ENCODE measurements at places on chromosomes 5 and 9.

- no peak for DNase-seq
Observed at GRCh38 chr9:128105538-128106175, 21.9 kb downstream of the PTGES2 start.

DNA sequence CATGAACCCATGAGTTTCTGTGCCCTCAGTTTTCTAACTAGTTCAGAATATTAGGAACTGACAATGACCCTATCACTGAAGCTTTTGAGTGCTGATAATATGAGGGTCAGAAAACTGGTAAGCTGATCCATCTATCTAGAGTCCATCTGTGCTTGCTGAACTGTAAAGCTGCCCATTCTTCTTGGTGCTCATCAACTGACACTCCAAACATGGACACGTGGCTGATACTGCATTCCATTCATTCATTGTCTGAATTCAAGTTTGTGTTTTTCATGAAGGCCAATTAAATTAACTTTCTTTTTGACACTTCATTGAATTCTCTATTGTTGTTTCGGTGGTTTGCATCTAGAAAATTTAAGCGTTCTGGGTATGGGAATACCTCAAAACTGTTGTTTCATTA is 17.6 kb downstream of the NREP start:
- no peak for DNase-seq

DNA sequence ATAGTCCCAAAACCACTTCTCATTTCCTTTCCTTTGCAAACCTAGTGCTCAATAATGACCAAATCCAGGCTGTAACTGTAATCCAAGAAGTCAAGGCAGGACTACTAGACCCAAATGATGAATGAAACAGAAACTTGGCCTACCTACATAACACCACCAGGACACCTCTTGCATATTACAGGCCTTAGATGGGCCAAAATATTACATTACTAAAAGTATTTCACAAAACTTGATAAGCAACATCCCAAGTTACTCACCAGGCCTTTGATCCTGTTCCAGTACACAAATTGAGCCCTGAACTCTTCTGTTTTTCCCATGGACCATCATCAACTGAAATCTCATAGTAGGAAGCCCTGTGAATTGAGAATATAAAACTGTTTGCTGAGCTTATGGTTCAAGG is 34.8 kb downstream of the NADK2 start:
- no peak for DNase-seq

- DNase-seq = no peak
Observed at GRCh38 chr5:149415066-149415967, 36.2 kb upstream of the IL17B start.

DNA sequence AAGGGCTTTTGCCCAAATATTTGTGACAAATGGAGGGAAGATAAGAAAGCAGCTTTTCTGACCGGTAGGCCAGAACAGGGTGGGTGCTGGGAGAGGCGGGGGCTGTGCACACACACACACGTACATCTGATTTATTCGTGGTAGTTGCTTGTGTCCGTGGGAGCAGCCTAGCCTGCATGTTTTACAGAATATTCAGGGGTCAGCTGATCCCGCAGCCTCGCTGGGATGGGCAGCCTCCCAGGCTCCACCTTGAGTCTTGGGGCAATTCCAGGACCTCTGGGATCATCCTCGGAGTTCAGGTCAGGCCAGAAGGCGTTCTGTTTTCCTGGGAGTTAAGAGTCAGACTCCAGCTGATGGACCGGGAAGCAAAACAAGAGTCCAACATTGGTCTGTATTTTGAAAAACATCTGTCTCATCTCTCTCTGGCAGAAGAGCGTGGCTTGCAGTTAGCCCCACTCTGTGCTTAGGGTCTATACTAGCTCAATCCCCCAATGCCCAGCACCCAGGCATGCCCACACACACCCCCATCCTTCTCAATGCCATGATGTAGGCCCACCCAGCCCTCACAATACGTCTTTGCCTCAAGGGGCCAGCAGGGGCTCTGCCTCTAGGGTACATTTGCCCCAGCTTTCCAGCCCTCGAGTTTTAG is 210.6 kb downstream of the GOLPH3 start:
- no peak for DNase-seq

DNA sequence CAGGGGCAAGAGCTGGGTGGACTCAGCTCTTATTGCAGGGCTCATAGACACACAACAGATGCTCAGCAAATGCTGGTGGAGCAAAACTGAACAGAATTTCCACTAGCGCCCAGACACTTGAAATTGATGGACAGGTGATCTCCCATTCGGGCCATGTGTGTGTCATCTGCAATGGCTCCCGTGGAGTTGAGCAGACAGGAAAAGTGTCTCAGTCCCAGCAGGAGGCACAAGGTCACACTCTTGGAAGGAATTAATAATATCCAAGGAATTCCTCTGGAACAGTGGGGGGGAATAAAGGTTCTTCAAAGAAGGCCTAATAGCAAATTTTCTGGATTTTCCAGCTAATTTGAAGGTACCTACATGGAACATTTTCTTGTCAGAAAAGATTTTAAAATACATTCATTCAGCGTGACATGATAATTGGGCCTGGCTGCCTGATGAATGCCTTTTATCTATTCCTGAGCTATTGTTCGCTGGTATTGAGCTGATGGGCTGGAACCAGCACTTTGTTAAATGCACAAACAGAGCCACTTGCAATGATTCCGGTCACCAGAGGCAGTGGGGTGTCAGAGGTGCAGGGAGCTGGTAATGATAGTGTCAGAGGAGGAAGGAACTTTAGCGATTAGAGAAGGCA is 31.5 kb upstream of the ALDH1B1 start:
- DNase-seq = no peak

- DNase-seq = no peak
Observed at GRCh38 chr5:172839669-172840431, 5.8 kb downstream of the ERGIC1 start.

DNA sequence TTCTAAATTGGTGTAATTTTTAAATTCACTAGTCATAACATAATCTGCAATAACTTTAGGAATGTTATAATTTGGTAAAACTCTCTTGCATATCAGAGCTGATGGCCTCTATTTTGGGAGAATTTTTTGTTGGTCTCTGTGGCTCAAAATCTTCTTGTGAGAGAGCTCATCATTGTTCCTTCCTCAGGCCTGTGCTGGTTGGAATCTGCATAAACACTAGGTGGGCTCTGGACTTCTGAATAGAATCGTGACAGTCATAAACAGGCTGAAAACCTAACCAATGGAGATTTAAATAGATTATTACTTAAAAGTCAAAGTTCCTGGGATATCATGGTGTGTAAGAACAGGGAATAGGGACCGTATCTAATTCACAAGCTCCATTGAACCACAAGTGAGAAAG is 1129.6 kb downstream of the CDH12 start:
- no peak for DNase-seq

- DNase-seq = no peak
Observed at GRCh38 chr5:73948720-73949119, 322.7 kb downstream of the ARHGEF28 start.

- DNase-seq = no peak
Observed at GRCh38 chr9:37371565-37372464, 50.7 kb upstream of the GRHPR start.

DNA sequence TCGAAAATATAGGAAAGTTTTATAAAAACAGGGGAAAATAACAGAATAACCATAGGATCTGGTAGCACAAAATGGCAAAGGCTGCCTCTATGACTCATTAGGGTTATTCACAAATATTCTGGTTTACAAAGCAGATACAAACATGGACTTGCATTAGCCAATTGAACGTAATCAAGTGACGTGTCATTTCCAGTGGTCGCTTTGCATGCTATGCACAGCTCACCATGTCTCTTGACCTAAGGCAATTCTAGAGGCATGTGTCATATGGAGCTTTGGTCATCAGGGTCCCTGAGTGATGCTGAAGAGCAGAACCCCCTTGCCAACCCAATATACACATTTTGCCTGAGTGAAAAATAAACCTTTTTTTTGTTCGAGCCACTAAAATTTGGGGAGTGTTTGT is 158.8 kb downstream of the TMEM161B start:
- DNase-seq = no peak

DNA sequence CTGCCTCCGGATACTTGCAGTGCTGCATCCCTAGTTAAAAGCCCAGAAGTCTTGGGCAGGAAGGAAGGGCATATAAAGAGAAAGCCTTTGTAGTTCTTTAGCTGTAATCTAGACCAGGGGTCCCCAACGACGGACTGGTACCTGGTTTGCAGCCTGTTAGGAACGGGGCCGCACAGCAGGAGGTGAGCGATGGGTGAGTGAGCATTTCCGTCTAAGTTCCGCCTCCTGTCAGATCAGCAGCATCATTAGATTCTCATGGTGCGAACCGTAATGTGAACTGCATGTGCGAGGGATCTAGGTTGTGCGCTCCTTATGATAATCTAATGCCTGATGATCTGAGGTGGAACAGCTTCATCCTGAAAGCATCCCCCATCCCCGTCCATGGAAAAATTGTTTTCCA is 1.6 kb upstream of the SMIM15 start:
- no peak for DNase-seq

GRCh38 chr9:35397216-35397698 is 92.7 kb upstream of the RUSC2 start:
- DNase-seq = no peak

DNA sequence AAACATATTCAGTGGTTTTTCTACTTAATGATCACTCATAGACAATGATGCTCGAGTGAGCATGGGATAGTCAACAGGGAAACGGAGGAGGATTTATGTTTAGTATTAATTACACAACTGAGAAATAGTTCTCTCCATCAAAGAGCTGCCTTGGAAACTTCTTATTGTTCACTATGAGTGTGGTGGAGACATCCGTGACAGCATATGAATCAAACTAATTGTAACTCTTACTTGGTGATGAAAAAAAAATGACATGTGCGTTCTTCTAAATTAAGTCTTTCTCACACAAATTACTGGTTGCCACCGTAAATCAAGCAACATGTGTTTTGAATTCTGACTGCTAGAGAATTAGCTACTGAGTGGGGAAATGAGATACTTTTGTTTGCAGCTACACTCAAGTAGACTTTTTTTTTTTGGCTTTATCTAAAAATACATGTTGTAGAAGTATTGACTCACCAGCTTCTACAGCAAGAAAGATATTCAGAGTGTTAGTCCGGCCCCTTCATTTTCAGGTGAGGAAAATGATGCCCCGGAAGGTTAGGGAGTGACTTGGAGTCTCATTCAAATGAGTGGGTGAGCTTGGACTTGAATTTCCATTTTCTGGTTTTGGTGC is 179.4 kb downstream of the CFAP90 start:
- no peak for DNase-seq

DNA sequence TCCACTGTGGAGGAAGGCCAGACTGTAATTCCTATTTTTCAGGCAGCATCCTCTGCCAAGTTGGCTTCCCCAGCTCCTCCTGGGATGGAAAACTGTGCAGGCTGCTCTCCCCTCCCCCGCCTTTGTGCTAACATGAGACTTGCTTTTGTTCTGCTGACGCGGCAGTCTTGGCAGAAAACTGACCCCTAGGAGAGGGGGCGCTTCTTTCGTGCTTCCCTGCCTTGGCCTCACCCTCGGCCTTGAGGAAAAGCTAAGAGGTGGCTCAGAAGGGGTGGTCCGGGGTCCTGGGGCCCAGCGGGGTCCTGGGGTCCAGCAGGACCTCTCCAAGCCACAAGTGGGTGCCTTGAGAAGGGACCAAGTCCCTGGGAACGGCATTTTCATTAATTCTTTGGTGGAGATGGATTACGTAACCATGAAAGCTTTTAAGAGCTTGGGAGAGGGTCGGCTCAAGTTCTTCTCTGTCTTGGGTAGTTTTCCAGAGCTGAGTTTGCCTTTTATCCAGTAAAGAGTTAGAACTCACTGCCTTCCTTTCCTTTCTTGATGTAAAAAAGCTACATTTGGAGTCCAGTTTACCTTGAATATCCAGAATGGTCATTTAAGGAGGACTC is 51.0 kb downstream of the SH3PXD2B start:
- DNase-seq = no peak

DNA sequence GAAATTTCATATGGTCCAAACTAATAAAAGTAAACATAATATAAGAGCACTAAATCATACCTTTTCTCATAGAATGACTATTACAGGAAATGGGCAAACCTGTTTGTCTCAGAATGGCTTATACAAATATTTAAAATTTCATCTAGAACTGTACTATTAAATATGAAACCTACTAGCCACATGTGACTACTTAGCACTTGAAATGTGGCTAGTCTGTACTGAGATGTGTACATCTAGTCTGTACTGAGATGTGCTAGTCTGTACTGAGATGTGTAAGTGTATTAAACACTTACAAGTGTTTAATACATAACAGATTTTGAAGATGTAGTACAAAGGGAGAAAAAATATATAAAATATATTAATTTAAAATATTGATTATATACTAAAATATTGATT is 22.4 kb downstream of the ABITRAM start:
- DNase-seq = no peak

GRCh38 chr5:42840842-42841567 is 29.3 kb upstream of the SELENOP start:
- no peak for DNase-seq

DNA sequence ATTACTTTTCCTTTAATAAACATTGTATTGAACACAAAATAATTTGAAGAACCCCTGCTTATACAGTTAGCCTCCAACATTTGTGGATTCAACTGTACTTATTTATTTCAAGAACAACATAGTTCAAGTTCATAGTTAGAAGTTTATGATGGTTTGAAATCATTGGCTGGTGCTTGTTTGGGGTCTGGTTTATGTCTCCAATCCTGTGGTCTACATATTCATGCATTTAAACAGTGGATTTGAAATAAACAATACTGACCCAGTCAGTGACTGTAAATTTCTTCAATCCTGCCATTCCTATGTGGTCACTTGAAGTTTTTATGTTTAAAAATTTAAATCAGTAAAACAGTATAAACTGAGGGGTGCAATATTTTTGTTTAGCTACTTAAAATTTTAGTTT is 145.1 kb upstream of the TRPC7 start:
- no peak for DNase-seq

DNA sequence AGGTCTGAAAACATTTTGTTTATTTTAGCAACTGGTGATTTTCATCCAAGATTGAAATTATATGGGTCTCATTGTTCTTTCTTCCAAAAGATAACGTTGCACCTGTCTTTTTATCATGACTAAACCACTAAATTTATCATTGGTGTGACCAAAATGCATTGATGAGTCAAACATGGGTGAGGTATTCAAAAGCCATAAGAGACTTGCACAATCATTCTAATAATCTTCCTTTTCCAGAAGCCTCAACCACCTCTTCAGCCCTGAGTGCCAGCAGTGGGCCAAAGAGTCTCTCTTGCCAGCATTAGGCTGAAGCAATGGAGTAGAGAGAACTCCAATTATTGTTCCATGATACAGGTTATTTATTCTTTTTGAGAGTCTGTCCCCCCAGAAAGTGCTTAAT is 198.9 kb downstream of the LURAP1L start:
- DNase-seq = no peak

GRCh38 chr9:6428940-6429889 is 16.2 kb downstream of the UHRF2 start:
- no peak for DNase-seq

DNA sequence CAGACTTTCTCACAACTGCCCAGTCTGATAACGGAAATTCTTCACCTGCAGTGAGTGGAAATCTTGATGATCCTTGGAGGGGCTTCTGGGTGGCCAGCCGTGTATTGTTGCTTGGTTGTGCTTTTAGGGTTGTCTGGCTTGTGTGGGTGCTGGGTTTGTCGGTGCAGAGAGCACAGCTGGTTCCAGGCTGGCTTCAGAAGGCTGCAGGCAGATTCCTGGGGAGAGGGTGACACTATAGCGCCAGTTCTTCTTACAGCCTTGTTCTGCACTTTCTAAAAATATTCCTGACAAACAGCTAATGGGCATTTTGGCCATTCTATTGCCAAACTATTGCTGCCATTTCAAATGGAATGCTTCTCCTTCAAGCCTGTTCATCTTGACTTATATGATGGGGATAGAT is 99.3 kb downstream of the PDZD2 start:
- no peak for DNase-seq

GRCh38 chr5:84036842-84037241 is 316.2 kb upstream of the HAPLN1 start:
- no peak for DNase-seq
